Stimulated activated CD8-positive, alpha-beta memory T cell treated with anti-CD3 and anti-CD28 coated beads, Interleukin-4, amount 100 ng/mL, for 1 hour (primary cell): ENCODE measurements at places on chromosomes 11 and 22.

- no peak for DNase-seq
Observed at GRCh38 chr22:27790376-27791158, 11.0 kb downstream of the MN1 start.

GRCh38 chr11:130725421-130726233 lies 190.7 kb downstream of the SNX19 start:
- no peak for DNase-seq

DNA sequence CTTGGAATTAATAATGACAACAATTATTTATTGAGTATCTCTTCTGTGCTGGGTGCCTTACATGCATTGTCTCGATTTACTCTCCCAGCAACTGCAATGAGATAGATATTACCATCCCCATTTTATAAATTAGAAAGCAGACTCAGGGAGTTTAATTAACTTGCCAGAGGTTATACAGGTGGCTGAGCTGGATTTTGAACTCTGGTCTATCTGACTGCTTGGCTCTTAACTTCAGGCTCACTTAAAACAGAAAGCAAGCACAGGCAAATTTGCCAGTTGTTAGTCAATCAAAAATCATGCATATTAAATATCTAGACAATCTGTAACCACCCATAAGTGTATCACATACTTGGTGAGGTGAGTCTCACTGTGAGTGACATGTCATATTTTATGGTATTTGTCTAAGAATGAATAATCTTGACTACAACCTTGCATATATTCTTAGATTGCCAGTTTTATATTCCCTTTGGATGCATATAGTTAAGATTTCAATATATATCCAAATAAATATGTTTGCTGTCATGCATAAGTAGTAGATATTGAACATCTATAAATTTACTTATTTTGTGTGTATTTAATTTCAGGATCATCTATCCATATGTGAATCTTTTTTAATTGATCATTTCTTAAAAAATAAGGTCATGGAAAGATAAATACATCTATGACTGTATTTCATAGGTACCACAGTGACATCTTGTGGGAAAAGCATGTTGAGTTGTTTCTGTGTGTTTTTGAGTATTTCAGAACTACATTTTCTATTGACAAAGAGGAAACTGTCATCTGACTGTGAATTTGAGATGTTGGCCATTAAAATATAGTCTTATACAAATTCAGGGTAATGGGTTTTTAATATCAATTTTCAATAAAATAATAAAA lies 112.0 kb upstream of the ARHGAP42 start:
- DNase-seq: no peak

- DNase-seq: no peak
Observed at GRCh38 chr11:109424901-109425300, 2.9 kb downstream of the C11orf87 start.

GRCh38 chr22:45896964-45897538 lies 79.9 kb downstream of the WNT7B start:
- DNase-seq: no peak

GRCh38 chr11:62694455-62695167 lies 5.3 kb upstream of the LRRN4CL start:
- peak; percentile 53 for DNase-seq
